ENCODE measurements at places on chromosomes 2 and 18.

- no peak for DNase-seq
Observed at GRCh38 chr18:50776383-50776782, 43.4 kb downstream of the MRO start.

DNA sequence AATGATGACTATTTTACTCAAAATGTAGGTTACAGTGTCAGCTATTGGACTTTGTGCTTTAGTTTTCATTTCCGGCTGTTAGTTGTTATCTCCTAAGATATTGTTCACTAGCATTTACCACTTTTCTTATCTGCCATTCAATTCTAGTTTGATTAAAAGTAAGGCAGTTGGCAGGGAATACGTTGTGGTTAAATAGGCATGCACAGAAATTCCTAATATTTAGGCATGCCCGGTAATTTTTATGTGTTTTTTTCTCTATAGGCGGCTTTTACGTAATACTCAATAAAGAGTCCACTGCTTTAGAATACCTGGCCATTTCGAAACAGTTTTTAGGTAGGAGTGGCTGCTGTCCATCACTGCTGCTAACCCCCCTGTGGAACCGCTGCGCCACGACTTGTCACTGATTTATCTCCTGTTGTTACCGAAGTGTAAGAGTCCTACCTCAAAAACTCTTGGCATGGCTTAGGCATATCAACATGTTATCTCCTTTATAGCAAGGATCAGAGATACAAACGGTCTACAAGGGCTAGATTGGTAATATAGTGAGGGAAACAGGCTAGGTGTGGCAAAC, 39.5 kb downstream of the BABAM2 start:
- no peak for DNase-seq

DNA sequence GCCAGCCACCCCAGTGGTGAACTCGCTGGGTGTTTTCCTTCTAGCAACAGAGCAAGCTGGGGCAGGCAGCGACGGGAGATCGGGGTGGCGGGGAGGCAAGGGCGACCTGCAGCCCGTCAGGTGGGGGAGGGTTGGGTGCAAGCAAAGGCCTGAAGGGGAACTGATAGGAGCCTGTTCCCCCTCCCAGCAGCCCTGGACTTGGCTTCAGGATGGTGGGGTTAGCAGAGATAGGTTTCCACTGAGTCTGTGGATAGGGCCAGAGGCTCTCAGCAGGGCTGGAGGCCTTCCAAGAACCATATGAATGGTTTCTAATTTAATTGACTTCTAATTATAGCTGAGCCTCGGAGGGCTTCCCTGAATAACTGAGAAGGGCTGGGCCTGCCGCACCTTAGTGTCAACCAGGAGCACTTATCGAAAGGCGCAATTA, 55.3 kb downstream of the EDAR start:
- DNase-seq: no peak

DNA sequence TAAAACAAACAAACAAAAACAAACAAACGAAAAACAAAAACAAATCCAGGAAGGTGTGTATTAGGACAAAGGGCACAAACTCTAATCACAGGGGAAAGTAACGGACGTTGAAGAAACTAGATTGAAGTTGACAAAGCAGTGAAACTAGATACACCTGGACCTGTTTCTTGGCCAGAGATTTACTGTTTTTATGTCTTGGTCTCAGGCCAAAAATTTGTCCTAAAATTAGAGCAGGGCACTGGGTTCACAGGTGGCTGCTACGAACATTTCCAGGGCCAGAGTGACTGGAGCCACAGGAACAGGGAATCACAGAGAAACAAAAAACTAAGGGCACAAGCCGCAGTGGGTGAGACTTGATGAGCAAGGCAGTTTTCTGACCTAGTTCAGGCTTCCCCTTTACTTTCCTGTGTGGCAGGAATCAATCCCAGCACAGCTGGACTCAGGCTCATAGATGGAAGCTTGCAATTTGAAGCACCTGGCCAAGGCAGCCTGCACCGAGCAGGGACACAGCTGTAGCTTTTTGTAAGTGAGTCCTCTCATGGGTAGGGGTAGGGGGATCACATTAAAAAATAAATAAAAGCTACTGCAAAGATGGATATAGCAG, 329.4 kb downstream of the DLGAP1 start:
- DNase-seq: no peak
